Stimulated activated CD8-positive, alpha-beta memory T cell treated with anti-CD3 and anti-CD28 coated beads, Interleukin-12 subunit alpha, Interleukin-12 subunit beta, amount 100 ng/mL, for 1 hour (primary cell): ENCODE measurements at places on chromosomes 1 and 21.
A peak's percentile ranks its signal among the peaks of the same experiment; 100 is the strongest.

- no peak for DNase-seq
Measured at GRCh38 chr21:45211661-45212060, 76.0 kb downstream of the POFUT2 start.

DNA sequence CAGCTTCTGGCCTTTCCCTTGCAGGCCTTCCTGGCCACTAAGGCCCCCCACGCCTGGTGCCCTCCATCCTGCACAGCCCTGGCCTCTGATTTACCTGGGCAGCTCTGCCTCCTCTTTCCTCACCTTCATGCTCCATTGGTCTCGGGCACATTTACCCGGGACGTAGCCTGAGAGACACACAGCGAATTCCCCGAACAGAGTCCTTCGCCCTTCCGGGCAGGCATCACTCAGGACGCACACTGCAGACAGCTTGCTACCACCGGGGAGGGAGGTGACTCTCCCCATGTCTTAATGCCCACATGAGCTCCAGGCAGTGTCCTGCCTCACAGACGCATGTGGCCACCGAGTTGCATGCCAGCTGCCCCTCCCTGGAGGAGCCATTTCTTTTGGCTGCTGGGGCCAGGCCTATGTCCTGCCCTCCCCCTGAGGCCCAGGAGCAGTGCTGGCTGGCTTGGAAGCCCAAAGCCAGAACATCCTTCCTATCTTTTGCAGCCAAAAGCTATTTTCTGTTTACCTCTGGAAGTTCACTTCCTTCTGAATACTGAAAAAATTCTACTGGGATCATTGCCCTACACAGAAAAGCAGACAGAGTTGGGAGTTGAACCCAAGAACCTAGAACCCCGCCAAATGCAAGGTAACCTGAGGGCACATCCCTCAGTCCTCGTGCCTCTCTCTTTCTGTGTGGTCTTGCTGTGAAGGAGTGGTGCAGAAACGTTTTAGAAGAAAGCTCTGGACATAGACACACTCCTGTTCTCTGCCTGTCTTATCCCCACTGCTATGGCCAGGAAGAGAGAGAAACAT is 209.5 kb downstream of the TOMM20 start:
- no peak for DNase-seq

DNA sequence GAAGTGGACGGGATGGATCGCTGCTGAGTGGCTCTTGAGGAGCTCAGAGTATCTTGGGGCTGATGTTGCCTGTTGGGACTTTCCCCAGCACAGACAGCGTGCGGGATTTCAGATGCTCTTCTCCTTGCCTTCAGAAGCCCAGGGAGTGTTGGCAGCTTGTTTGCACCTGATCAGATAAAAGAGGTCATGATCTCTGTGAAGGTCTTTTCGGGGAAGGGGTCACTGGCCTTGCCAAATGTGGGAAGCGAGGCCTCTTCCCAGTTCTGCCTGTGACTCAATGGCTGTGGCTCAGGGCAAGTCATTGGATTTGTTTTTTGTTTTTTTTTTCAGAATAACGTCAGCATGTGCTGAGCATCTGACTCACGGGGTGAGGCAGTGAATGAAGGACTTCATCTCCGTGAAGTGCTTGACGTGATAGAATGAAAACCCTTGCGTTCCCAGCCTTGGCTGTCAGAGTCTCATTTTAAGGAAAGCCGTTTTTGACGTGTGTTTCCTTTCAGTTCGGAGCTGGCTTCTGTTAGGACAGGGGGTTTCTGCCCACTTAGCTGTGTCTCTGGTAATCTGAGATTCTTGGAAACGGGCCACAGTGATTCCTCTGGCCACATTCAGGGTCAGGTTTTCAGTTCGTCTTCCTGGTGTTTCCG is 46.7 kb downstream of the GALNT2 start:
- DNase-seq, result no peak

- DNase-seq, result peak; percentile 33
Measured at GRCh38 chr1:68116643-68117235, 66.3 kb upstream of the DIRAS3 start.

GRCh38 chr1:17732475-17732874 is 22.7 kb upstream of the ACTL8 start:
- no peak for DNase-seq

- no peak for DNase-seq
Measured at GRCh38 chr1:59288046-59288445, 8.8 kb upstream of the FGGY start.

DNA sequence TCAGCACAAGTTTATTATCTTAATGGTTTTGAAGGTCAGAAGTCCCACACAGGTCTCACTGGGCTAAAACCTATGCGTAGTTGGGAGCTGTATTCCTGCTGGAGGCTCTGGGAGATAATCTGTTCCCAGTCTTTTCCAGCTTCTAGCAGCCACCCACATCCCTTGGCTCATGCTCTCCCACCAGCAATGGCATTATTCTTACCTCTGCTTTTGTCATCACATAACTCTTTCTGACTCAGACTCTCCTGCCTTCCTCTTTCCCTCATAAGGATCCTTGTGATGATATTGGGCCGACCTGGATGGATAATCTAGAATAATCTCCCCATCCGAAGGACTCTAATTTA is 122.2 kb upstream of the PRDX6 start:
- DNase-seq, result no peak

DNA sequence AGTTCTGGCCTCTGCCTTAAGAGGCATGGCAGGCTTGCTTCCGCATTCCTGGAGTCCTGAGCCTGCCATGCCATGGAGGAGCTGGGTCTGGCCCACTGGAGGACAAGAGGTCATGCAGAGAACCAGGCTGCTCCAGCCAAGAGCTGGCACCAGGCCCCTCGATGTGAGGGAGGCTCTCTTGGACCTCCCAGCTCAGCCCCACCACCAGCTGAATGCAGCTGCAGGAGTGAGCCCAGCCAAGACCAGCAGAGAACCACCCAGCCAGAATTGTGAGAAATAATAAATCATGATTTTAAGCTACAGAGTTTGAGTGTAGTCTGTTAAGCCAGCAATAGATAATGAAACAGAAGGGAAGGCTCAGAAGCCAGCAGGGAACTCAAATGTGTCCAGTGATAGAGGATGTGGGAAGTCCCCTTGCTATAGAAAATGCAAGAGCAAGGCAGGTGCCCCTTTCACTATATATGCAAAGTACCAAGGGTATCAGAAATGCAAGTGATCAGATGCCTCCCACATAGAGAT is 118.4 kb downstream of the HIVEP3 start:
- no peak for DNase-seq

GRCh38 chr1:202952818-202953217 is 5.3 kb downstream of the ADIPOR1 start:
- DNase-seq, result no peak

DNA sequence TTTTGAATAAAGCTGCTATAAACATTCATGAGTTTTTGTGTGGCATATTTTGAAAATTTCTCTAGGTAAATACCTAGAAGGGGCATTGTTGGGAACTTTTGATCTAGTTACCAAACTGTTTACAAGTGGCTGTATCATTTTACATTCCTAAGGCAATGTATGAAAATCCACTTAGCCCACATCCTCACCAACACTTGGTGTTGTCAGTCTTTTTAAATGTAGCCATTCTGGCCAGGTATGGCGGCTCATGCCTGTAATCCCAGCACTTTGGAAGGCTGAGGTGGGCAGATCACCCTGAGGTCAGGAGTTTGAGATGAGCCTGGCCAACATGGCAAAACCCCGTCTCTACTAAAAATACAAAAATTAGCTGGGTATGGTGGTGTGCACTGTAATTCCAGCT is 5.9 kb upstream of the KCNE2 start:
- DNase-seq, result no peak

GRCh38 chr1:212430416-212430815 is 2.3 kb upstream of the NENF start:
- DNase-seq, result no peak

DNA sequence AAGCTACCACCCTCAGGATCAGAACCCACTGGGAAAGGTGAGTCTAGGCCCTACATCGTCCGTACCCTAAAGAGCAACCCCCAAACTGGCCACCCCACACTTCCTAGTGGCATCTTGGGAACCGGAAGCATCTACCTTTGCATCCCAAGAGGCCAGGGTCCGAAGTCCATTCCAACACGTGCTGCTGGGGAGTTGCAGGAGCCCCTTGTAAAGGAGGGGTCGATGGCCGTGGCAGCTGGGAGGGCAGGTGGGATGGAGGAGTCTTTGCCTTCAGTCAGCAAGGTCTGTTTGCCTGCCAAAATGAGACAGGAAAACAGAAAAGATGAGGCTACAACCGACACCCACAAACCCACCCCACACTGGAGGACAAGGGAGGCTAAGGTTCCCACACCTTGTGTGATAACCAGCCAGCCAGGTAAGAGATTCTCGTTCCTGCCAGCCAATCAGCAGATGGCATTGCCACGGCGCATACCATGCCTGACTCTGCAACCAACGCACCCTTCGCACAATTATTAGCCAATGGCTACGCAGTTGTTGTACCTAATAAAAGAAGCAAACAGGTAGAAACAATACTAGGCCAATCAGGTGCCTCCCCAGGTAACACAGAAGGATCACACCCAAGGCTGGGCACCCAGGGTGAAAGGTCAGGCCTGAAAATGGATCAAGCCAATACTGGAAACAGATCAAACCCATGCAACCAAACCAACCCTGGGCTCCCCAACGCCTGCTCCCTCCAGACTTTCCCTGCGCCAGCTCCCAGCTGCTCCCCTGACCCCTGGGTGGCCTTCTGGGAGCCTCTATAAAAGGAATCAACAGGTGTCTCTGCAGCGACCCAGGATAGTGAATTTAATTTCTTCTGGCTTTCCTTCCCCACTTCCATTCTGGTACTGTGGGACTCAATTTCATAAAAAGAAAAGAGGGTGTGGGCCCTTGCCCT is 35.6 kb downstream of the CASZ1 start:
- DNase-seq, result no peak

GRCh38 chr1:201423655-201424054 is 2.1 kb upstream of the TNNI1 start:
- DNase-seq, result no peak

GRCh38 chr1:33455539-33456501 is 16.6 kb upstream of the ZSCAN20 start:
- peak; percentile 15 for DNase-seq

DNA sequence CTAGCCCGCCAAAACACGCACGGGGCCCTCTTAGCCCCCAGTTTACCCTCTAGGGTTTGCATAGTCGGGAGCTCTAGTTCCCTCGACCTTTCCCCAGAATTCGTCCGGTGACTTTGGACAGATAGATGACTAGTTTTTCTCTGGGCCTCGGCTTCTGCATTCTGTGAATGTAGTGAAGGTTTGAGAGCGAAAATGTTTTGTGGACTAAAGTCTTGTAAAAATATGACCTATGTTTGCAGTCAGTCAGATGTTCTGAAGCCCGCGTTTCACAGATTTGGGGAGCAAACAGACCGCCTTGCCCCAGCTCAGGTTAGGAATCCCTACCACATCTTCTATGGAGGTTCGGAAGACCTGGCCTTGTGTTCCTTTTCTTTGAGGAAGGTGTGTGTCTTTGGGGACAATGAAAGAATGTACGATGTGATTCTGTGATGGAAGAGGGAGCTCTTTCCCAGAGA is 401 bp downstream of the UQCRH start:
- no peak for DNase-seq

DNA sequence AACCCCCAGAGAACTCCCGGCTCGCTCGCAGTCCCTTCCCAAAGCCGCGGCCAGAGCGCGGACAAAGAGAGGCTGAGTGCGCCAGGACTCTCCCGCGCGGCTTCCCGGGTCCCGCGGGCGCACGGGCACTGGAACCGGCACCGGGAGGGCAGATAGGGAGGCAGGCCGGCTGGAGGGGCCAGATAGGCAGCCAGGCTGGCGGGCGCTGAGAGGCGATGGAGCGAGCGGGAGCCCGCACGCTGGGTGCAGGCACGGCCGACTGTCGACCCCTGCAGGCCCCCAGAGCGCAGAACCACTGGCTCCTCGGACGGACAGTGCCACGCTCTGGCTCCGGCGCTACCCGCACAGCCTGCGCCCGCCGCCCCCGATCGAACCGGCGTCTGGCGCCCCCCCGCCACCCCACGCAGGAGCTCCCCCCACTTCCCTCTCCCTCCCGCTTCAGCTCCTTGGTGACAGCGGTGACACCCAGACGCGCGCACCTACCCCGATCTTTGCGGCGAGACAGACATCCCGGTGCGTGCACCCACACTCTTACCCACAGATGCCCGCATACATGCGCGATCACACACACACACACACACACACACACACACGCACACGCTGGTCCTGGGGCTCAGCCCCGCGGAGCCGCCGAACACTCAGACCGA is 534 bp downstream of the SLC6A9 start:
- DNase-seq, result no peak

GRCh38 chr21:35438643-35439404 is 389.7 kb upstream of the RUNX1 start:
- no peak for DNase-seq

GRCh38 chr1:171484760-171485374 is 463 bp upstream of the PRRC2C start:
- DNase-seq, result no peak

DNA sequence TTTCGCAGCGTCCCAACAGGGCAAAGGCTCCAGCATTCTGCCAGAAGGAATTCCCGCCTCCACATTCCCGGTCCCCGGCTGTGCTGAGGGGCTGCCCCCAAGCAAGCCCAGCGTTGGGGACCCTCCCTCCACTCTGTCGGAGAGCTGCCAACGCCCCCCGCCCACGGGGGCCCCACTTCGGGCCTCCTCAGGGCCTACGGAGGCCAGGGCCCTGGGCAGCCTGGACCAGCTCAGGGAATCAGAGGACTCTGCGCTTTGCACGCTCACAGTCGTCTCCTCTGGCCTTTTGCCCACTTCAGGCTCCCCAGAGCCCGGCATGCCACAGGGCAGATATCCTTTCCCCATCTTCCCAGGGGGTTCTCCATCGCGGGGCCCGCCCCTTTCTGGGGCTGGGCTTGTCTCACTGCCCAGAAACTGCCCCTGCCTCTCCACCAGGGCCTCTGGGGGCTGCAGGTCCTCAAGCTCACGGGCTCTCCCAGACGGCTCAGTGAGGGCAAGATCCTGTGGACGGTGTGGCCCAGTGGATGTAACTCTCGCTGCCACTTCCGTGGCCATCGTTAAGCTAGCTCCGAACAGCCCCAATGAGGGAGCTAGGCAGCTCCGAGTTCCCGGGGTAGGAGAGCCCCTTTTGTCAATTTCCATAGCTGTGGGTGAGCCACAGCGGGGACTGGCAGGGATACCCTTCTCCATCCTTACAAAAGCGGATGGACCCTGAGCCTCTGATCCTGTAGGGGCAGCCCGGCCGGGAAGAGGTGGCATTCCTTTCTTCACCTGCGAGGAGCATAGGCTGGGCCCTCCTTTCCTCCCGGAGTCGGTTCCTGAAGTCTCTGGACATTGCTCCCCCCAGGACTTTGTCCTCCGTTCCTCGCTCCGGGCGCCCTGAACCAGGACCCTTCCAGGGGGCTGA is 2.8 kb downstream of the ITPKB start:
- no peak for DNase-seq

DNA sequence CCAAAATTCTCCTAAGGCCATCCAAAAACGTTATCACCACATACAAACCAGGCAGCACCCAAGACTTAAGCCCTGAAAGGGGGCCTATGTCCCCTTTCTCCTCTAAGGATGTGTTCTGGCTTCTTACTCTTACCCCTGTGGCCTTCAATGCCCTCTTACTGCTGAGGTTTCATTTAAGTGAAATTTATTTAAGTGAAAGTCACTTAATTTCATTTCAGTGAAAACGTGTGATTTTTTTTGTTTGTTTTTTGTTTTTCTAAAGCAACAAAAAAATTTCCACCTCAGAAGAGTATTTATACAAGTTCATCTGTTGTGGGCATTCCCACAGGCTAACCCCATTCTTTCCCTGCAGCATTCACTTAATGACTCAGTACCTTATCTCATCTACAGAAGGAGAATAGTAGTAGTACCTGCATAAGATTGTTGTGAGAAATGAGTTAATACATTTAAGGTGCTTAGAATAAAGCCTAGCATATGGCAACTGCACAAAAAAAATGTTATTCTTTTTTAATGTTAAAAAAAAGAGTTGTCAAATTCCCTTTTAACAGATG is 220.6 kb downstream of the CHRM3 start:
- DNase-seq, result no peak

GRCh38 chr21:46111857-46112724 is 14.2 kb downstream of the COL6A2 start:
- no peak for DNase-seq
